Kidney glomerular epithelial cell (primary cell): ENCODE measurements at places on chromosomes 2 and 18.
A peak's percentile ranks its signal among the peaks of the same experiment; 100 is the strongest.

- peak; percentile 35 for DNase-seq
Observed at GRCh38 chr18:65567372-65567771, 183.4 kb upstream of the CDH7 start.

DNA sequence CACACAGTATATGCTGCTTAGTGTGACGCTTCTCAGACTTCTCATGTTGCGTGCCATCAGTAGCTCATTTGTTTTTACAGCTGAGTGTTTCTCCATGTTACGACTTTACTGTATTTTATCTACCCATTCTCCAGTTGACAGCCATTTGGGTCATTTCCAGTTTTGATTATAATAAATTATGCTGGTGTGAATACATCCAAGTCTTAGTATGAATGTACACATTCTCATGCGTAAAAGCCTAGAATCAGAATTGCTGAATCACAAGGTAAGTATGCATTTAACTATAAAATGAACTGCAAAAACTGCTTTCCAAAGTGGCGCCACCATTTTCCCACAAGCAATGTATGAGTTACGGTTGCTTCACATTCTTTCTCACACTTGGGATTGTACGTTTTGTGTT is 184.2 kb upstream of the SLC35G4 start:
- no peak for DNase-seq

GRCh38 chr2:105143467-105144151 is 97.9 kb upstream of the GPR45 start:
- DNase-seq: no peak

- DNase-seq: no peak
Observed at GRCh38 chr2:152046940-152047339, 51.9 kb downstream of the CACNB4 start.

DNA sequence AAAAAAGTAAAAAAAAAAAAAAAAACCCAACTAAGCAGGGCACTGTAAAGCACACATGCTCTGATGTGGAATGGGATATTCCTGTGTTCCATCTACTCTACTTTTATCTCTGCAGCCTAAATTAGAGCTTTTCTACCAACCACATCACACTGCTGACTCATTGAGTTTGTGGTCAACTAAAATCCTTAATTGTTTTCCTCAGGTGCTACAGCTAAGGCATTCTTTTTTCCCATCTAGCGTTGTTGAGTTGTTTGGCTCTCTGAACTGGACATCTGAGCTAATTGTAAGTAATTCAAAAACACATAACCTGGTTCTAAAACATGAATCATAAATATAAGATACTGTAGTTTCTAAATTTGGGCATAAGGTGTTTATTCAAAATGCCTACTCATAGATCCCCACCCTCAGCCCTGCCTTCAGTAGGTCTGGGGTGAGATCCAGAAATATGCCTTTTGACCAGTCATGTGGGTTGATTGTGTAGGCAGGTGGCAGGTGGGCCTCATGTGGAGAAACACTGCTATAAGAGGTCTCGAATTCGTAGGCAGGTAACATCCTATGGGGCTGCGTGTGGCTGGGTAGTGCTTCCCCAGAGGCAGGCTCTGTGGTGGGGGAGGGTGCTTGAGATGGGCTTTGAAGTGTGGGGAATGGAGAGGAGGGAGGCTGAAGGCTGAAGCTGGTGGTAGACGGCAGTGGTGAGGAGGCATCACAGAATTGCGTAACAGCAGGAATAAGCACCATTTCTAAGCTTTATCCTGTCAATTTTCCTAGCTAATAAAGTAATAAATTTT is 27.2 kb downstream of the ANKRD29 start:
- DNase-seq: no peak

DNA sequence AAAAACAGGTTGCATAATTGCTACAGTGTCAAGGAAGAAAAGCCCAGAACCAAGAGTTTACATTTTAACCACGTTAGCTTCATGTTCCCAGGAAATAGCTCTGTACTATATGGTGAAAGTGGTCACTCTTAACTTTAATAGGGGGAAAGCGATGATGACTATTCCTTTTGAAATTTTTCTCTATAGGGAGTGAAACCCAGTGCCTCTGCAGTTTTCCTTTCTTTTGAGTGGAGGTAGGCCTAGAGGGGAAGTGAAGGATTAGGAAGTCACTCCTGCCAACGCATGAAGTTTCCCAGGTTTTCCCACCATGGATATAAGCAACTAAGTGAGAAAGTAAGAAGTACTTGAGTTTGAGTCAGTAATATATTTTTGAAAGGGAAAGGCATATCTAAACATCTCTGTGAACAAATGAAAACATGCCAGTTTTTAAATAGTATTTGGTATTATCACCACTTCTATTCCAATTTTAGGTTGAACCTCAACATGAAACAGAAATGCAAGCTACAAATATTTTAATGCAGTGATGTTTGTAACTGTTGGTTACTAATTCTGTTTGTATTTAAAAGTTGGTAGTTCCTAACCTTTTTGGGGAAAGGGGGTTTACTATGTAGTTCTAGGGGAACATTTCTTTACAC is 91.9 kb downstream of the VRK2 start:
- no peak for DNase-seq

DNA sequence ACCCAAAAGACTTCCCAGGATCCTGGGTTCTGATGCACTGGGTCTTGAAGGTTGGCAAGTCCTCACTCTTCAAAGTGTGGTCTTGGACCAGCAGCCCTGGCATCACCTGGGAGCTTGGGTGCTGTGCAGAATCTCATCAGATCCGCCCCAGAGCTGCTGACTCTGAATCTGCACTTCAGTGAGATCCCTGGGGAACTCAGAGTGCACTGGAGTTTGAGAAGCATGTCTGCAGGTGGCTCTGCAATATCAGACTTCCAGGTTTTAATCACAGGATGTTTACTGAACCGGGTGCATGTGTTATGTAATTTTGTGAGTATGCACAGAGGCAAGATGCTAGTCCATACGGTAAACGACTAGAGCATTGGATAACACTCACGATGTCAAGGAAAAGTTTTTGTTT is 58.0 kb upstream of the BOD1L2 start:
- DNase-seq: no peak

DNA sequence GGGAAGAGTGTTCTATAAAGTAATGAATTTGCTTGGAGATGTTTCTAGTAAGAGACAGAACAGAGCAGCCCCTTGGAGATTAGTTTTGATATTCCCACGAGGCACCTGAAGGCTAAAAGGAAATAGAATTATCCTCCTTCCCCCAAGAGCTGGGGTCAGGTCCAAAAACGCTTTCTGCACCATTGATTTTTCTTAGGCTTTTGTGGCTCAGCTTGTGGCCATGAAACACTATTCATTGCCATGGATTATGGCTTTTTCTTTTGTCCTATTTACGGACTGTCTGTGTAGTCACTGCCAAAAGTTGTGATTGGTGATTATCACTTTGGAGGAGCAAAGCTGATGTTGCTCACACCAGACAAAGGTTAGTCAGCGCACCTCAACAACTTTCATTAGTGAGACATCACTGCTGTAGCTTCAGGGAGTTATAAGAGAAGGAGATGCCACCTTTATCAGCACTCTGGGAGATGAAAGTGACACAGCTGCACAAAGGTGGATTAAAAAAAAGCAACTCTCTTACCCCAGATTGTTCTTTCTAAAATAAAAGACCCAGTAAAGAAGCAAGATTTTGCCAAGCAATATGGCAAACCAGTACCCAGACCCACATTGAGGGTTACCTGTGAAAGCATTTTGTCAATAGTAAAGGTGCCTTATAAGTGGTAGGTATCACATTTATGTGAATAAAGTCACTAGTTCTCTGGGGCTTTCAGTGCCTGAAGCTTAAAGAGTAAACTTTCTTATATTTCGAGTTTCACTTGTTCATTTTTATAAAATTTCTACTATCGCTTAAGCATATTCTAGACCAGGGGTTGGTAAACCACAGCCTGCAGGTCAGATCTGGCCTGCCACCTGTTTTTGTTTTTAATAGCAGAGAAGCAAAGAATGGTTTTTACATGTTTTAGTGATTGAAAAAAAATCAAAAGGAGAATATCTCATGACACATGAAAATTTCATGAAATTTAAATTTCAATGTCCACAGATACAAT is 10.6 kb downstream of the CXCR4 start:
- DNase-seq: no peak

- no peak for DNase-seq
Observed at GRCh38 chr18:50944245-50944932, 23.5 kb upstream of the ELAC1 start.

GRCh38 chr2:144152817-144153271 is 367.1 kb downstream of the ZEB2 start:
- peak; percentile 13 for DNase-seq

DNA sequence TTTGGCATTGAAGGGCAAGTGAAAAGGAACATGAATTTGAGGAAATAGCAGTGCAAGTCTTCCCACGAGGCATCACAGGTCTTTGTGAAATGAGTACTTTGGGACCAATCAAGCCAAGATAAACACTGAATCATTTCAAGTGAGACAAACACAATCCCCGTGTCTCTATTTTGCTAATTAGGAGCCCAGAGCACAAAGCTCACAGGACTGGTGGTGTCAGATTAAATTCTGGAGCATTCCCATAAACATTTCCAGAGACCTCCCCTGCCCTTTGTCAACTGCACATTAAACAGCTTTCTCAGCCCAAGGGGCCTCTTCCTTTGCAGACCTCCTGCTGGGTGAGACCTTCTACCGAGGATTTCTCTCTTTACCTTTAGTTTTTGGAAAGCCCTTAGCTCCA is 50.7 kb downstream of the DAPL1 start:
- DNase-seq: peak; percentile 4

- no peak for DNase-seq
Observed at GRCh38 chr2:168196764-168197180, 50.6 kb downstream of the STK39 start.

GRCh38 chr2:197779261-197779660 is 5.9 kb downstream of the BOLL start:
- DNase-seq: no peak

- DNase-seq: peak; percentile 38
Observed at GRCh38 chr2:129923265-129924091, 56.0 kb upstream of the RAB6C start.
